Thyroid gland (tissue), 4 donors: ENCODE measurements at places on chromosomes 2 and 18. TPM values are rescaled to one million over a fixed set of nuclear protein-coding genes. Genes with fewer than 3 reads are reported as not detected.

- no peak for DNase-seq
These were observed 334.5 kb upstream of the CDH2 start for GRCh38 chr18:28511413-28511821.

GRCh38 chr2:28325567-28326468, 66.8 kb upstream of the FOSL2 start:
- no peak for DNase-seq

ZC3H8 gene
- total RNA-seq = 47.7 TPM

CNTNAP5 gene
- not detected for total RNA-seq
